Putamen (tissue), 1 donor: ENCODE measurements at places on chromosomes 7 and 10.

DNA sequence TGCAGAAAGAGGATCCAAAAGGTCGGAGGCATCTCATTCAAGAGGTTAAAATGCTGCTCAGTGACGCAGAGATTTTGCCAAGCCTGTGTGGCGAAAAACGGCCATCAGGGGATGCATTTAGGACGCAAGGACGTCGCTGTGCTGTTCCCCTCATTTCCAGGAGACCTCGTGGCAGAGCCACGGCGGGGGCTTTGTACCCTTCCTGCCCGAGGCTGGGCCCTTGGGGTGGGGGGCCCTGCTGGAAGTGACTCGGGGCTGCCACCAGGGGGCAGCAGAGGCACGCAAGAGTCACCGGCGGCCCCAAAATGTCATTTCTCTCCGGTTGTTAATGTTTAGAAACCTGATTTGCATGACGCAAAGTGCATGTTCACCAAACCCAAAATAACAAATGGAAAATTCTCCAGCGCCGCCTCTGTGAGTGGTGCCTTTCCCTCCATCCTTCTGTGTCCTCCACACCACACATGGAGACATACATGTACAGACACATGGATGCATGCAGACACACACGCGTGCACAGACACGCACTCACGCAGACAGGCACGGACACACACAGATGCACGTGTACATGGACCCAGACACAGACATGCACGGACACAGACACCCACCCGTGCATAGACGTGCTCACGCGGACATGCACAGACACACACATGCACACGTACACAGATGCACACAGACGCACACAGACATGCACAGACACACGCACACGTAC is 51.0 kb upstream of the NKX6-2 start:
- DNase-seq, result peak; percentile 27

GRCh38 chr10:56844978-56845529 is 484.0 kb upstream of the ZWINT start:
- DNase-seq, result no peak

- DNase-seq, result no peak
Measured at GRCh38 chr10:120824881-120825309, 26.3 kb upstream of the WDR11 start.

GRCh38 chr7:88545663-88546062 is 213.8 kb upstream of the ZNF804B start:
- DNase-seq, result no peak

GRCh38 chr10:120688928-120689327 is 162.2 kb upstream of the WDR11 start:
- DNase-seq, result no peak

- peak; percentile 72 for DNase-seq
Measured at GRCh38 chr10:59362959-59363381, 621 bp upstream of the FAM13C start.

- peak; percentile 33 for DNase-seq
Measured at GRCh38 chr10:2978111-2978510, 89.2 kb upstream of the PFKP start.

DNA sequence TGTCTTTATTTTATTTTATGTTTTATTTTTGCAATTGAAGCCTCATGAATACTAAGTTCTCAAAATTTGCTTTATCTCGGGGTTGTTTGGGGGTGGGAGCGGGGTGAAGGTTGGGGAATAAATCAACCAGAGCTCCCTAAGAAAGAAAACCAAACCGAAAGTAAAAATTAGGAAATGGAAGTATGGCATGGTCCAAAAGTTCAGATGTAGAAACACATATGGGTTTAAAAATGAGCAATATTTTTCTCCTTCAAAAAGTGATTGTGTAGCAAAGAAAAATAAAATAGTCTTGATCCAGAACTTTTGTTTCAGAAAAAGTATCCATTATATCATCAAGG is 177.4 kb upstream of the PLXDC2 start:
- DNase-seq, result no peak

- DNase-seq, result no peak
Measured at GRCh38 chr7:8881916-8882315, 448.5 kb downstream of the NXPH1 start.

DNA sequence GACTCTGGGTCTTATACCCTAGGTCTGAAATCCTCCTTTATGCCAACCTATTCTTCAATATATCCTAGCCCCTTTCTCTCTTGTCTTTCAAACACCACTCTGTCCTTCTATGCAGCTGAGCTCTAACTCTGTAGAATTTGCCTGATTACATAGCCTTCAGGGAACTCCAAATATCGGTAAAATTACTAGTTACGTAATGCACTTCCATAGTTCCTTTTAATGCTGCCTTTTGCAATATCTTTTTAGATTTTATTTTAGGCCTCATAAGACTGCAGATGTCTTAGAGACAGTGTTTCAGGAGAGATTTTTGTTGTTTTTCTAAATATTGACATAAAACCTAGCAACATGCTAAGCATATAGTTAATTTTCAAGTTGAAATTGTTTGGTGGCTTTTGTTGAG is 924.8 kb downstream of the CNTNAP2 start:
- no peak for DNase-seq

GRCh38 chr7:113809581-113809980 is 109.2 kb downstream of the PPP1R3A start:
- no peak for DNase-seq

GRCh38 chr7:98079891-98080648 is 26.6 kb upstream of the LMTK2 start:
- peak; percentile 68 for DNase-seq

- no peak for DNase-seq
Measured at GRCh38 chr10:63683223-63683622, 162.0 kb downstream of the REEP3 start.

DNA sequence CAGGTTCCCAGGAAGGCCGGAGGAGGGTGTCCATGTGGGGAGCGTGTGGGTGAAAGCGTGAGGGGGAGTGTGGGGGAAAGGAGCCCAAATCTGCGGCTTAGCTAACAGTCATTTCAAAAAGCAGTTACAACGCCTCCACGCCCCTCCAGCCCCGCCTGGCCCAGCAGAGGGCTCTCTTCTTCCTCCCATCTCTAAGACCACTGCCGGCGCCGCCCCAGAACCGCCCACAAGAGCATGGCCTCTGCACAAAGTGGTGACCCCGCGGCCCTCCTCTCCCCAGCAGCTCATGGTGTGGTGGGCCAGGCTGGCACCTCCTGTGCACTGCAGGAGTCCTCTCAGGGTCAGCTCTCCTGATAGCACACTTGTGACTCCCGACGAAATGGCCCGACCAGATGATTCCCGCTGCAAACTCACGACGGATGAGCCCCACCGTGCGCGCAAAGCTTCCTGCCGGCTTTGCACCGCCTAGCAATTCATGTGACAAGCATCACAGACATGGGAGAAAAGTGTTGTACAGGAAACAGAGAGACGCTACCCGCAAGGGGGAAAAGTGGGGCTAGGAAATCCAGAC is 12.4 kb upstream of the HUS1 start:
- peak; percentile 69 for DNase-seq

DNA sequence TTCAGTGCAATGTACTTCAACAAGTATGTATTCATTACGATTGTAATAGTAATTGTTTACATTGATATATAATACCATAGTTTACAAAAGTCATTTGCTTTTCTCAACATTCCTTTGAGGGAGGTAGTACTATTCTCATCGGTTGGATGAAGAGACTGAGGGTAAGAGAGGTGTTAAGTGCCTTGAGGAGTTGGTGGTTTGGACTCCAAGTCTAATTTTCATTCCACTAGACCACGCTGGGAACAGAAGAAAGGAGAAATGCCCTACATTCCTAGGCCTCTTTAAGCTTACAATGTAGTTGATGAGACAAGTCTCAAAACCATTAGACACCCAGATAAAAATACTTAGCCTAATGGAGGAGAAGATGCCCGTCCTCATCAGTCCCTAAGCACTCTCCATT is 28.6 kb downstream of the CDK1 start:
- no peak for DNase-seq

- no peak for DNase-seq
Measured at GRCh38 chr10:88156341-88156740, 292.9 kb downstream of the PTEN start.

DNA sequence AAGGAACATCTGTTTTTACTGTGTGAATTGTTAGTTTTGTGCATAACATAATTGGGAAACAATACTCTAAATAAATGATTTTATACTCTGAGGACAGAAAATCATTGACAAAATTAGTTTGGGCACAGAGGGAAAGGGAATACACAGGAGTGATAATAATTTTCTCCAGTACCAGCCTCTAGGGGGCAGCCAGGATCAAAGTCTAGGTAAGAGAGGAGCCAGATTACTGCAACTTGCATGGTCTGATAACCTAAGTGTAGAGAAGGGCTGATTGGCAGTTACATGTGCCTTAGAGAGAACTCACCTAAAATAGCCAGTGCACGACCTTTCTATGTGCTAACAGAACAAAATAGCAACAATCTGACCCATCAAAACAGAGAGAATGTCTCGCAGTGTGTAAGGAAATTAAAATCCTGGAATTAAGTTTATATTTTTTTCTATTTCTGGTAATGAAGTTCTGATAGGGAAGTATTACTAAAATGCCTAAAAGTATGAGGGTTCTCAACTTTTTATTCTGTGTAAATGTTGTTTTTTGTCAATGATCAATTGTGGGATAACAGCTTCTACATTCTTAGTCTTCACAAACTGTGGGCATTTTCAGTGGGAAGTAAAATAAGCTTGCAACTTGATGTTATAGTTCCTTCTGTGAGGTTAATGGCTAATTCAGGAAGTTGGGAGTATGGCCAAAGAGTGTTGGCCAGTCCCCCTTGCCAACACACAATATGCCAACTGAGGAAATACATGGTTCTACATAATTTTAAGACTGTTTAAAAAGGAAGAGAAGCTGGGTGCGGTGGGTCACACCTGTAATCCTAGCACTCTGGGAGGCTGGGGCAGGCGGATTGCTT is 66.4 kb downstream of the EXOC6 start:
- DNase-seq, result peak; percentile 15

GRCh38 chr10:74056050-74056818 is 58.3 kb downstream of the VCL start:
- no peak for DNase-seq

GRCh38 chr10:106450966-106451365 is 713.5 kb downstream of the SORCS1 start:
- no peak for DNase-seq

DNA sequence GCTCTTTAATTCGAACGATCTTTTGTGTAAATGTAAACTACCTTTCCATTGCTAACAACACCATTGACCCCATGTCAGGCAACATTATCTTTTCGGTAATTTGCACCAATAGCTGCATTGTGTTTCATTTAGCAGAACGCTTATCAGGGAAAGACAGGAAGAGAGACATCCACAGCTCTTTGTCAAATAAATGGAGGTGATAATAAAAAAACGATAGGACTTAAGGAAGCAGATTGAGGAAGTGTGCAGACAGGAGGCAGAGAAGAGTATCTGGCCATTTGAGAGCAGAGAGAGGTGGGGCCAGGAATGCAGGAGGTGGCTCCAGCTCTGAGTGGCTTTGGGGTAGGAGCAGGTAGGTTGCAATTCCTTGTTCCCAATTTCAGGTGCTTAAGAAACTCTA is 37.5 kb upstream of the ADARB2 start:
- no peak for DNase-seq

DNA sequence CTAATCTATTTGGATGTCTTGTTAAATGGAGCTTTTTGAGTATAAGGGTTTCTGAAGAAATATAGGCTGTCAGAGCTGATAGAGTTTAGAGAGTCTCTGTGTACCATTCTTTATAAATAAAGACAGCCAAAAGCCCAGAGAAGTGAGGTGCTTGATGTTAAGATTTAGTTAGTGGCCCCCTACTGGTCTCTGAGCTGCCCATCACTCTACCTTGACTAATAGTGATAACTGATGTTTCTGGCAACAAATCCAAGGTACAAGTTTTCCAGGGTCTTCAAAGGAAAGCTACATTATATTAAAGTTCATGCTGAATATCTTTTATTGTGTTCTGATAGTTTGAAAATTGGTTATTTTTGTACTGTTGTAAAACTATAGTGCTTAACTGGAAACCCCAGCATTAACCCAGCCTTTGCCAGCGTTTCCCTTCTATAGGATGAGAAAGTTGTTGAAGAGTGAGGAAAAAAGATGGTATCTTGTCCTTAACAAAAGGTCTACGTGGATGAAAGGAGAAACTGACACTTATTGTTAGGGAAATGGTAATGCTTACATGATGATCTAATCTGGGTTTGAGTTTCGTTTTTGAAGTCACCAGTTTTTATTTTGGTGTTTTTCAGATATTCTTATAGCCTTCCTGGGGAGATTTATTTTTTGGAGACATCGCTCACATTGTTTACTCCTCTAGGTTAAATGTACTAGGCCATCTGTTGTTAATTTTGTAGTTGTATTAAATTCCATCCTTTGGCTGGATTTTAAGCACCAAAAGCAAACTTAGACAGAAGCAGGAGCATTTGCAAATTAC is 79.0 kb downstream of the AUTS2 start:
- no peak for DNase-seq

- no peak for DNase-seq
Measured at GRCh38 chr7:56175771-56176170, 59.6 kb upstream of the NUPR2 start.

DNA sequence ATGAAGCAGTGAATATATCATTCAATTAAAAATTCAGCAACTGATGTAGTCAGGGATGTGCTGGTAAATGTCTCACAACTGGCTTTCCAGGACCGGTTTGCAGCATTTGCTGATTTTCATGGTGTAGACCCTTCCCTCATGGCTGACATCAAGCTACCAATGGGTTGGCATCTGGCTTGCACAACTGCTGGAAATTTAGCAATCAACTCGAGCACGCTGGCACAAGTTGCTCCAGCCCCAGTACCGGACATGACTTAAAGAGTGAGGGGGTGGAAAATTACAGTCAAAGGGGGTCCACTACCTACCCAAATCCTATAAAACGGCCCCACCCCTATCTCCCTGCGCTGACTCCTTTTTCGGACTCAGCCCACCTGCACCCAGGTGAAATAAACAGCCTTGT is 198.4 kb upstream of the NRP1 start:
- DNase-seq, result no peak

DNA sequence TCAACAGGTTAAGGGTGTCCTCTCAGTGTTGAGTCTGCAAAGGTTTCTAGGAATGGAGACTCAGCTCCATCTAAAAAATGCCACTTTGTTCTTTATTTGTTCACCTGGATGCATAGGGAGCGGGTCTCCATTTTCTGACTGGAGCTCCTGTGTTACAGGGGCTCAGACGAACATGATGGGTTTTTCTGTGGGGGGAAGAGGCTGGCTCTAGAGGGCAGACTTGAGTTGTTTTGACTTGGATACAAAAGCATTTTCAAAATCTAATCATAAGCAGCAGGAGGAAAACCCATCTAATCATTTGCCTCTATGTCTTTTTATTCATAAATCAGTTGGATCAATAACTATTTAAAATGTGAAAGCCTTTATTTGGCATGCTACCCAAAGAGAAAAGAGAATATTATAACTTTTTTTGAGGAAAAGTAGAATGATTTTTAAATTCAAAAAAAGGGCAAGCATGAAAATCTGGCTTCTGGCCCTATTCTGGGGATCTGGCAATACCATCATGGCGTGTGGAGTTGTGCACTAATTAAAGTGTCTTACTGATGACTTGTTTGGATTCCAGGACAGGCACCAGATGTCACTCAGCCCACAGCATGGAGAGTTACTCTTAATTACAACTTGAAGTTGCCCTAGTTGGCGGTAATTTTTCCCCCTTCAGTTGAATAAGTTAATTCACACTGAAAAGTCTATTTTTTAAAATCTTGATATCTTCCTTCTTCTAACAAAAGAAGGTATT is 594.9 kb downstream of the REEP3 start:
- peak; percentile 39 for DNase-seq
